ENCODE measurements at places on chromosomes 2 and 18.

DNA sequence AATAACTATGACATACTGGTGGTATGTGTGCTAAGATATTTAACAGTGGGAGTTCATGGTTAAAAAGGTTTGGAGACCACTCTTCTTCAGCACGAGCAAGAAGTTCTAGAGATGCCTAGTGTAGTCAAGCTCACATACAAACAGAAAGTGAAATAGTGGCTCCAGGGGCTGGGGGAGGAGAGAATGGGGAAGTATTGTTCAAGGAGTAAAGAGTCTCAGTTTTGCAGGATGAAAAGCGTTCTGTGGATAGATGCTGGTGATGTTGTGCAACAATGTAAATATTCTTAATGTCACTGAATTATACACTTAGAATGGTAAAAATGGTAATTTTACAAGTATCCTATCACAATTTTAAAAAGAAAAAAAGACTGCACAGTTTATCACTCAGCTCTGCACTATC is 29.0 kb upstream of the EPAS1 start:
- DNase-seq = no peak

GRCh38 chr18:44325903-44326635 is 354.6 kb upstream of the SETBP1 start:
- no peak for DNase-seq

- DNase-seq = no peak
These were observed 375.3 kb upstream of the KLHL29 start for GRCh38 chr2:23009545-23010149.

- DNase-seq = no peak
These were observed 425.1 kb downstream of the NRXN1 start for GRCh38 chr2:50606860-50607259.

DNA sequence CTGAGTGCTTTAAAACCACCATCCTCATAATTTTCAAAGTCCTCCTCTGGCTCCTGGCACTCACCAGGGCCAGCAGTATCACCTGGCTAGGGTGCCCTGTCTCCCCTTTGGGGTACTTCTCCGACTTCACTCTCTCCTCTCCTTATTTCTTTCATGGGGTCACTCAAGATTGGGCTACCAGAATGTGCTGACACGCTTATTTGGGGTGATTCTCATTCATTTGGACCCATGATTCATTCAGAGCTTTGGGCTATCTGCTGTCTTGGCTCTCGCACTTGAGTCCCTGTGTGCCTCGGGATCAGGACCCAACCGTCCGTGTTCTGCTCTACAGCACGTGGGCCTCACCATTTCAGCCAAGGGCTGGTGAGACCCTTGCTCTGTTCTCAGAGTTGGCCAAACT is 70.1 kb upstream of the NEDD4L start:
- DNase-seq = no peak

DNA sequence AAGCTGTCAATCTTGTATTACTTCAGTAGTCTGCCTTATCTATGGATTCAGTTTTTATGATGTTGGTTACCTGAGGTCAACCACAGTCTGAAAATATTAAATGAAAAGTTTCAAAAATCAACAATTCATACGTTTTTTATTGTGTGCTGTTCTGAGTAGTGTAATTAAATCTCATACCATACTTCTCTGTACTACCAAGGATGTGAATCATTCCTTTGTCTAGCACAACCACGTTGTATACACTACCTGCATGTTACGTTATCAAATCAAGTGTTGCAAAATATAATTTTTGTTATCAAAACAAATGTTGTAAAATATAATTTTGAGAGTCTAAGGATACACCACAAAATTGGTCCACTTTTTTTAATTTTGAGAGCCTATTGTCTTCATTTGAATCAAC is 590.2 kb upstream of the SETBP1 start:
- no peak for DNase-seq

DNA sequence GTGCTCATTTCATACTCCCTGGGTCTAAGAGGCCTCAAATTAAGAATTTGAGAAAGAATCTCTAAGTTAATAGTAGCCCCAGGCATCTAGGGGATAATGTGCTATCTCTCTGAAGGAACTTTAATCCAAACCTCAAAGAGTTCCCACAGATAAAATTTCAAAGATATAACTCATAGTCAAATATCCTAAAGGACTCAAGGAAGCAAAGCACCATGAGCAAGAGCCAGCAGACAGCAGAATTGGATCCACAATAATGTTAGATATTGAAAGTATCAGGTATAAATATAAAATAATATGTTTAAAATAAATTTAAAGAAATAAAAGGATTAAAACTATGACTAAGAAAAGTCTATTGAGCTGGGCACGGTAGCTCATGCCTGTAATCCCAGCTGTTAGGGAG is 31.7 kb upstream of the SIX3 start:
- DNase-seq = no peak

GRCh38 chr2:61368687-61369665 is 101.9 kb downstream of the USP34 start:
- DNase-seq = no peak
